ENCODE measurements at places on chromosomes 3 and 15. TPM values are rescaled to one million over a fixed set of nuclear protein-coding genes. Genes with fewer than 3 reads are reported as not detected.

Gene PRSS50
- total RNA-seq, result not detected

Gene HIGD2B
- not detected for total RNA-seq

Gene HESX1
- not detected for total RNA-seq

Gene PPP1R14D
- total RNA-seq, result not detected

Gene ANKRD28
- 41.4 TPM for total RNA-seq

Gene CCR2
- not detected for total RNA-seq

Gene DHX30
- 71.8 TPM for total RNA-seq

Gene EEF1AKMT4
- 13.9 TPM for total RNA-seq

Gene FBLN2
- 17.4 TPM for total RNA-seq

Gene SH3GL3
- total RNA-seq, result 2.1 TPM

Gene CAPN3
- total RNA-seq, result 0.43 TPM

Gene CCDC80
- total RNA-seq, result 3.0 TPM

Gene XIRP1
- total RNA-seq, result not detected

Gene GOLGA6L7
- total RNA-seq, result not detected

Gene NXPE3
- 6.5 TPM for total RNA-seq

Gene IRAK2
- 40.7 TPM for total RNA-seq

Gene SNX22
- total RNA-seq, result 0.21 TPM

Gene NANOGP8
- 0.24 TPM for total RNA-seq

Gene ATRIP
- total RNA-seq, result 7.0 TPM

Gene TRANK1
- 4.6 TPM for total RNA-seq

Gene FSIP1
- total RNA-seq, result 14.5 TPM

Gene CHRNA5
- 2.6 TPM for total RNA-seq

Gene SPESP1
- total RNA-seq, result 5.3 TPM

Gene ARHGEF26
- total RNA-seq, result 0.24 TPM

Gene SGO1
- total RNA-seq, result 0.21 TPM

Gene TRPM1
- under 0.01 TPM for total RNA-seq

Gene CMSS1
- 17.3 TPM for total RNA-seq

Gene GUCA1C
- total RNA-seq, result not detected

Gene BLM
- 1.2 TPM for total RNA-seq

Gene GRIP2
- not detected for total RNA-seq

Gene ADAMTS9
- 56.4 TPM for total RNA-seq

Gene CHRNA3
- total RNA-seq, result not detected

Gene SPATA12
- total RNA-seq, result not detected

Gene ZNF860
- total RNA-seq, result 1.9 TPM

Gene TYRO3
- 5.5 TPM for total RNA-seq

Gene SKOR1
- not detected for total RNA-seq
